ENCODE measurements at places on chromosomes 13 and 19.
A peak's percentile ranks its signal among the peaks of the same experiment; 100 is the strongest.

- DNase-seq = no peak
Measured at GRCh38 chr19:16467581-16467980, 4.2 kb downstream of the EPS15L1 start.

- DNase-seq = no peak
Measured at GRCh38 chr19:29448046-29448445, 77.7 kb upstream of the VSTM2B start.

GRCh38 chr19:4597975-4598671 is 38.6 kb upstream of the SEMA6B start:
- peak; percentile 59 for DNase-seq

- DNase-seq = no peak
Measured at GRCh38 chr13:60654415-60654814, 257.4 kb downstream of the TDRD3 start.

DNA sequence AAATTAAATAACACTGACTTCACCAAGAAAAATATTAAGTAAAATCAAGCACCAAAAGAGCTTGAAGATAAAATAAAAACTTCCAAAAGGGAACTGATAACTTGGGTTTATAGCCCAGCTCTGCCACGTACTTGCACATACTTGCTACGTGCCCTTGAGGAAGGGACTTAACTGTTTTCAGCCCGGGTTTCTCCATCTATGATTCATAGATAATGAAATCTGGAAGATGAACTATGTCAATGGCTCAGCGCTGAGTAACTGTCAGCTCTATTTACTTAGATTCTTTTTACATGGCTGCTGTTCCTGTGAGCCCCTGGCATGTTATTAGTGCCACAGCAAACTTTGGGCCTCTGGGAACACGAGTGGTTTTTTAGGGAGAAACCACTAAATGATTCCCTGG is 9.6 kb upstream of the ZC3H13 start:
- DNase-seq = peak; percentile 87

GRCh38 chr13:46909042-46909441 is 12.2 kb upstream of the HTR2A start:
- no peak for DNase-seq
